Suppressor macrophage (primary cell): ENCODE measurements at places on chromosomes 13 and 19.

GRCh38 chr13:23086968-23087623 is 93.7 kb upstream of the SGCG start:
- no peak for DNase-seq

DNA sequence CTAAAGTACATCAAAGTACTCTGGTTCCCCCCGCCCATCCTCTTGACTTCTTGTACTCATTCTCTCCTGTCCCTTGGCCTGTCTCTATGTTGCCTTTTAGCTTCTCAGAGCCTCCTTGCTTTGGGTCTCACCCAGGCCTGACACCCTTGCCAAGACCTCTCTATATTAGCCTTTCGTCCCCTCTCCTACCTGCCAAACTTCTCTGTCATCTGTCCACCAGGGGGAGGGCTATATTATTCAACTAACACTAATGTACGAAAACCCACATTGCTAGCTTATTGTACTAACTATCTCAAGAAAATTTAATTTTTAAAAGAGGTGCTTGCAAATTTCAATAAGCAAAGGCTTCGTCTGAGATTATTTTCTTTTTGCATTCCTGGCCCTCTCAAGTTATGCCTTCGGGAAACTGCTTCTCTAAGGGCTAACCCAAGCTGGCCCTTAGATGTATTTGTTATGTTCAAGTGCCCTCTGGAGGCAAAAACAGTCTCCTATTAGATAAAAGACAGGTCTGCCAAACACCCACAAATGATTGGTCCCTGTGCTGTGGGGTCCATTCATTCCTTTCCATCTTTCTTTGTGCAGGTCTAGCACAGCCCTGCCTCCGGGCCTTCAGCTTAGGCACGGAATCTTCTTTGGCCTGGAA is 6.3 kb upstream of the MRPS31 start:
- DNase-seq, result peak; percentile 49

GRCh38 chr13:88958821-88959220 is 1287.7 kb downstream of the SLITRK5 start:
- DNase-seq, result no peak

DNA sequence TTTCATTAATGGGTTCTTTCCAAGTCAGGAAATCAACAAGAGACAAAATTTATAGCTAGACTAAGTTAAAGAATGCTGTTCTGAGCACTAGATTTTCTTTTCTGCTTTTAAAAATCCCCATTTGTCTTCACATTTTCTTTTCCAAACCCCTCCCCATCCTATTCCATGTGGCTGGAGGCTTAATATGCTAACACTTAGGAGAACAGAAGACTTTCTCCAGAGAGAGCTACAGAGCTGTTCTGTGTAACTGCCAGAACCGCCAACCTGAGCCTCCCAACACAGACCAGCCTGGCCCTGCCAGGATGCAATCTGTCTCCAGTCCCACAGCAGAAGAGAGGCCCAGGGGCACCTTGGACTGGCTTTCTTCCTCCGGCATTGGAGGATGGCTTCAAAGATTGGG is 264.1 kb downstream of the NDFIP2 start:
- no peak for DNase-seq

- DNase-seq, result no peak
Measured at GRCh38 chr13:109879338-109879737, 93.0 kb upstream of the IRS2 start.

DNA sequence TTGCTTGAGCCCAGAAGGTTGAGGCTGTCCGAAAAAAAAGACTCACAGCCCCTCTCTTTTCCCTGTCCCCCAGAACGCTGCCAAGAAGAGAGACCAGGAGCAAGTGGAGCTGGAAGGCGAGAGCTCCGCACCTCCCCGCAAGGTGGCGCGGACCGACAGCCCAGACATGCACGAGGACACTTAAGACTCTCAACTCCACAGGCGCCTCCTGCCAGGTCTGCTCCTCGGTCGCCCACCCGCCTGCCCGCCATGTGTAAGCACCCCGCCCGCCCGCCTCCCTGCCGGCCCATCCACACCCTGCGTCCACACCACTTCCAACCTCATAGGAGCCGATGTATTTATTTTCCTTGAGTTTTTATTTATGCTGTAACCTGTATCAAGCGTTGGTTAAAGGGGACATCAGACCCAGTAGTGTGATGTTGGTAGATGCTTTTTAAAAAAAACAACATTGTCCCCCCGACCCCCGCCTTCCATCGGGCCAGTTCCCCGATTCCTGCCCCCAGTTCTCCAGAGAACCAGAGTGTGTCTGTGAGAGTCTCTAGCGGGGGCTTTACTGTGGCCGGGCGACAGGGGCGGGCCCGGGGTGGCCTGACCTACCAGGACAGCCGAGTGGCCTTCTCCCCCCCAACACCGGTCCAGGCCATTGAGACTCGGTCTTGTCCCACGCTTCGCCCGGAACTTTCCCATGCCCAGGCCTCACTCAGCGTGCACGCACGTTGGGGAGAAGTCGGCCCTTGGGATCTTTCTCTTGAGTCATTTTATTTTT is 10.3 kb downstream of the DDA1 start:
- DNase-seq, result no peak

DNA sequence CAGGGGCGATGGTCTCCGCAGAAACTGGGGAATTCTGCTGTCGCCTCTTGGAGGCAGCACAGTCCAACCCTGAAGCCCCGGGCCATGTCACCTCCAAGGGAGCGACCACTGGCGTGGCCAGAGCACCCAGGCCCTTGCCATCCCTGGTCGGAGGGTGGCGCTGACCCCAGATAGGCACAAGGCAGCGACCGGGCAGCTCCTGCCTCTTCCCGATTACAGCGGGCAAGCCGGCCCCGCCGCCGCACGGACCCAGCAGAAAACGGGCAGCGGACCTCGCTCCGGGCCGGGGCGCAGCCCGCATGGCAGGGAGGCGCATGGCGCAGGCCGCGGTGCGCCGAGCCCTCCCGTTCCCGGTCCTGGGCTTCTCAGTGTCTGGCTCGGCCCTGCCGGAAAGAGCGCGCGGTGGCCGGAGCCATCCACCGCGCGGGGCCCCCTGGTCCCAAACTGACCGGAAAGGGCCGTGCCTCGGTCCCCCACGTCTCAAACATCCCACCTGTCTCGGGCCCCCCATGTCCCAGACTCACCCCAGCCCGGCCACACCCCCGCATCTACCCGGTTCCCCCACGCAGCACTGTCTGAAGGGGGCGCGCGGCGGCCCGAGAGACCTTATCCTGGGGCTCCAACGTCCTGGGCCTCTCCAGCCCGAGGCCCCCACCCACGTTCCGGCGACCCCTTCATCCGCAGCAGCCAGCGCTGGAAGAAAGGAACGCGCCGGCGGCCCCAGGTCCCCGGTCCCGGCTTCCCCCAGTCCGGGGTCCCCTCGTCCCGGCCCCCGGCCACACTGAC is 727 bp downstream of the CERS1 start:
- DNase-seq, result peak; percentile 42

GRCh38 chr13:46624353-46624752 is 71.4 kb downstream of the LRCH1 start:
- DNase-seq, result no peak

DNA sequence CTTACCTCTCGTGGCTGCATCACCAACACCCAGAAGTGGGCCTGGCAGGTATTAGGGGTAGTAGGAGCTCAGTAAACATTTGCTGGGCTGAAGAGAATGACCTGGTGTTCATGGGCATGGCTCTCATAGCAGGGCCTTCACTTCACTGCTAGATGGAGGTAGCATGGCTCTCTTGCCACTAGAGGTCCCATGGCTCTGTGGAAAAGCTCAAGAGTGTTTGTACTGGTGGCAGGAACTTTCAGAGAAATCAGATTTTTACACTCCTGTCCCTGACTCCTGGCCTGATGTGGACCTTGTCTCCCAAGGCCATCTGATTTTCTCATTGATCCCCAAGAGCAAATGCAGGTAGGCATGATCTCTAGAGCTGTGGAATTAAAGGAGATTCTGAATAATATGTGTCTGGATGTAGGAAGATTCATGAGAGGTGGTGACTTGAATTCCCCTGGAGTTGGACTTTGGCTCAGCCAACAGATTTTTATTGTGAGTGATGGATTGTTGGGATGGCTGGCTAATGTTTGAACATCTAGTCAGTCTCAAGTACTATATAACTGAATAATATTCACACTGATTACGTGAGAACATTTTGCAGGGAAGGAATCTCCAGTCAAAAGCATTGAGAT is 5.7 kb downstream of the ZNF574 start:
- peak; percentile 33 for DNase-seq

DNA sequence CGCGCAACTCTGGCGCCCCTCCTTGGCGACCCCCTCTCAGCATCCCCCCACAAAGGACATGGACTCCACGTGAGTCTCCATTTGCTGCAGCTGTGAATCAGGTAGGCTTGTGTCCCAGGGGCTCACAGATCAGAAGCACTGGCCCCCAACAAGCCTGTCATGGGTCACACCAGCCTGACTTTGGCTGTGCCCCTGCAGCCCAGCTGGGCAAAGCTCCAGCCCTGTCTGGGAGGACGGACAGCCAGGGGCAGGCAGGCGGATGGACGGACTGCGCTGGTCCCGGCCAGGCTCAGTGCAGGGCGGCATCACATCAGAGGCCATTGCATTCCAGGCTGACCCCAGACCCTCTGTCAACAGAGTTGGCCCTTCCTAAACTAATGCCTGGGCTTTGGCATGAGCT is 28.4 kb upstream of the ISYNA1 start:
- DNase-seq, result no peak

DNA sequence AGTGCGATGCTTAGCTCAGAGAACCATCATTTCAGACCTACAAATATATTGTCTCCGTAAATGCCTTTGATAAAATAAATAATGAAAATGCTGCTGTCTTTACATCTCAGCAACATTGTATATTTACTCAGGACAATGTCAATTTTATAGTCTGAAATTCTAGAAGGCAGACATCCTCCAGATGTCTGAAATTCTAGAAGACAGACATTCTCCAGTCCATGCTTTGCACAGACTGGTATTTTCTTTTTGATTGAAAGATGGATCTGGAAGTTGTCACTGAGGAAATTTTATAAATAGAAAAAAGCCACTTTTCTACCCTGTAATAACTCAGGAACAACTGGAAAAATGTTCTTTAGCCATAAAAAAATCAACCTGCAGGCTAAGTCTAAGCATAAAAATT is 2293.3 kb downstream of the PCDH9 start:
- DNase-seq, result no peak

DNA sequence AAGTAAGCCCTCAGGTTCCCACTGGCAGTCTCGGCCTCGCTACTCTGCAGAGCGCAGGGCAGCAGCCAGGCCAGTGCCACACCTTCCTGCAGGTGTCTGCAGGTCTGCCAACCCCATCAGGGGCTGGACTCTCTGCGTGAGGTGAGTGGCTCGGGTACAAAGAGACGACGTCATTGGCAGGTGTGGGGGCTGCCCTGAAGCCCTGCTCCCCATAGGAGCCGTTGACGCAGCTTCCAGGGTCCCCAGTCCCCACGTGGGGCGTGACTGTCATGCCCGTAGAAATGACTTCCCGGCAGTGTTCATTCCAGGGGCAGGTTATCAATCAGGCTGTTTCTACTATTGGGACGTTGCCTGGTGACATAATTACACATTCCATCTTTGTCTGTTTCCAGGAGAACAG is 15.3 kb upstream of the GJB6 start:
- DNase-seq, result no peak

- DNase-seq, result no peak
Measured at GRCh38 chr19:7381073-7381390, 32.3 kb downstream of the ARHGEF18 start.
